Right renal pelvis (tissue), 4 donors: ENCODE measurements at places on chromosomes 12 and 14.
A peak's percentile ranks its signal among the peaks of the same experiment; 100 is the strongest.

DNA sequence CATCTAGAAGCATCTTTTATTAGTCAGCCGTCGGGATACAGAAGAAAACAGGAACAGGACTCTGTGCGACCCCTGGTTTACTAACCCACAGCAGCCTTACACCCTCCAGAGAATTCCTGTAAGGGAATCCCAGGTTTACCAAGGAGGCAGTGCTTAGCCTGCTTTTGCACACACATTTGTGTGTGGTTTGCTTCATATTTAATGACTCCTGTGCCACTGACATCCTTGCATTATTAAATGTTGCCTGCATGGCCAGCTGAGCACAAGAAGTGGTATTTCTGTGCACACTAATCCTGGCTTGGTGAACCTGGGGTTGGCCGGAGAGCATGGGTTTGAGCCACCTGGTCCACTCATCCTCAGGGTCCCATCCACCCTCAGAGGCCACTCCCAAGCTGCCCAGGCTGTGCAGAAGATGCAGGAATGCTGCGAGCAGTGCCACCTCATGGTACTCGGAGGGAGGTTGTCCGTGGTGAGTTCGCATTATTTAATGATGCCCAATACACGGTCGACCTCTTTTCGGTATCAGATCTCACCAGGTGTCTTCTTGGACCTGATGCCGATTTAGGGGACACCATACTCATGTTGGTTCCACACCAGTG lies 152.4 kb upstream of the RTL1 start:
- no peak for DNase-seq

DNA sequence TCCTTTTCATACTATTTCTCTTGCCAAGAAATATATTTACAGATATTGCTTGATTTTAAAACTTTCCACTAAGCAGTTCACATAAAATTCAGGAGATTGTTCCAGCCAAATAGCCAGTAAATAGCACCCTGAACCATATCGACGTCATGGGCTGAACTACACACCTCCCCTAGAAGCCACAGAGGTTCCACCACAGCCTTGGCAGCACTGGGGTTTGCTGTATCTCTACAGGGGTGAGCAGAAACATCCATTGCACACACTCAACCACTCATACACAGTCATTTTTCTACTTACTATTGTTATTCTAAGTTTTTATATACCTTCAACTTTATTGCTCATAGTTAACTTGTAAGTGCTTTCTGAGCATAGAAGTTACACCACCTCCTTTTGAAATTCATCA lies 8.1 kb upstream of the EIF2S3B start:
- DNase-seq, result no peak

DNA sequence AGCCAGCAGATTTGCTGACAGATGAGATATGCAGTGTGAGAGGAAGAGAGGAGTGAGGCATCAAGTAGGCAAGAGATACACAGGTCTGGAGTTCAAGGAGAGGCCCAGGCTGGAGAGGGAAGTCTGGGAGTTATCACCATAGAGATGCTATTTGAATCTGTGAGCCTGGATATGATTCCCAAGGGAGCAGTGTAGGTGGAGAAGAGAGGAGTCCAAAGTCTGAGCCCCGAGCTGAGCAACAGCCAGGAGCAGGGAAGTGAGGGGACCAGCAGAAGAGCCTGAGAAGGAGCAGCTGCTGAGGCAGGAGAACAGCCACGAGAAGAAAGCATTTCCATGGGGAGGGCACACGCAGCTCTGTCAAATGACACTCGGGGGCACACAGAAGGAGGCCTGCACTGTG lies 20.2 kb upstream of the NXPH4 start:
- no peak for DNase-seq

- no peak for DNase-seq
These were observed 4.5 kb downstream of the USP30 start for GRCh38 chr12:109056891-109057290.

DNA sequence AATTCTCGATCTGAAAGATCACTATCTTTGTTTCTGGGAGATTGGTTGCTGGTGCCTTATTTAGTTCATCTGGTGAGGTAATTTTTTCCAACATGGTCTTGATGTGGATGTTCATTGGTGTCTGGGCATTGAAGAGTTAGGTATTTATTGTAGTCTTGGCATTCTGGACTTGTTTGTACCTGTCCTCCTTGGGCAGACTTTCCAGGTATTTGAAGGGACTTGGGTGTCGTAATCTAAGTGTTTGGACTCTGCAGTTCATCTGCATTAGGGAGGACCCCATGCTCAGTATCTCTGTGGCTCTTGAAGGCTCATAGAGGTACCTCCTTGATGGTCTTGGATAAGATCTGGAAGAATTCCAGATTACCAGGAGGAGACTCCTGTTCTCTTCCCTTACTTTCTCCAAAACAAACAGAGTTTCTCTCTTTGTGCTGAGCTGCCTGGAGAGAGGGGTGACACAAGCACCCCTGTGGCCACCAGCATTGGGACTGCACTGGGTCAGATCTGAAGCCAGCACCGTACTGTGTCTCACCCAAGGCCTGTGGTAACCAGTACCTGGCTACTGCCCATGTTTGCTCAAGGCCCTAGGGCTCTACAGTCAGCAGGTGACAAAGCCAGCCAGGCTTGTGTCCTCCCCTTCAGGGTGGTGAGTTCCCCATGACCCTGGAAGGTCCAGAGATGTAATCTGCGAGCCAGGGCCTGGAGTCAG lies 5.3 kb downstream of the A2ML1 start:
- DNase-seq, result no peak

- no peak for DNase-seq
These were observed 1.5 kb downstream of the PTMS start for GRCh38 chr12:6767353-6768319.

DNA sequence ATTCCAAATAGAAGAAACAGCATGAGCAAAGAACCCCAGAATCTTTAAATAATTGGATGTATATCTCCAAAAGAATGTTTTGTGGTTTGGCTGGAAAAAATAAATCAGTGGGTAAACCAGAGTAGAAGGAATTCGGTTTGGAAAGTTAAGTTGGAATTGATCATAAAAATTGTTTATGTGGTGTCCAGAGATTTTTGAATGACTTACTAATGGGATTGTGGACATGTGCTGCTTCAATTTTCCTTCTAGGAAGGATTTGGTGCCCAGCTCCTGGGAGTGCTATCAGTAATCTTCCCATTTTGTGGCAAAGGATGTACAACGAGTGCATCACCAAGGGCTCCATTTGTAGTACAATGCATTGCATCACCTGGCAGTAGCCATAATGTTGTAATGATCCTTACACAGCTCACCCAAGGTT lies 224.8 kb downstream of the SLC16A7 start:
- DNase-seq, result no peak

DNA sequence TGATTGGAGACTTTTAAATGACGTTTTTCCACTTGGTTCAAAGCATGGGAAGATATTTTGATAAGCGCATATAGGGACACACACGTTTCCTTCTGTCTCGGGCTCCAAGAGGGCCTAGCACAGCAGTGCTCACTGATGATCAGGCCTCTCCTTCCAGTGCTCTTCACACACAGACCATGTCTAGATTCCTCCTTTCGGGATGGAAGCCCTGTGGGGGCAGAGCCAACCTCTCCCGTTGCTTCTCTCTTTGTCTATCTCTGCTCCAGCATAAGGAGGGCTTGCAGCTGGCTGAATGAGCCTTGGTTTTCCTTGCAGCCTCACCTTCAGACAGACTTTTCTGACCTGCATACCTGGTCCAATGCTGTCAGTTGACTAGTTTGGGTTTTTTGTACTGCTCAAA lies 22.3 kb downstream of the GPRC5D start:
- no peak for DNase-seq

DNA sequence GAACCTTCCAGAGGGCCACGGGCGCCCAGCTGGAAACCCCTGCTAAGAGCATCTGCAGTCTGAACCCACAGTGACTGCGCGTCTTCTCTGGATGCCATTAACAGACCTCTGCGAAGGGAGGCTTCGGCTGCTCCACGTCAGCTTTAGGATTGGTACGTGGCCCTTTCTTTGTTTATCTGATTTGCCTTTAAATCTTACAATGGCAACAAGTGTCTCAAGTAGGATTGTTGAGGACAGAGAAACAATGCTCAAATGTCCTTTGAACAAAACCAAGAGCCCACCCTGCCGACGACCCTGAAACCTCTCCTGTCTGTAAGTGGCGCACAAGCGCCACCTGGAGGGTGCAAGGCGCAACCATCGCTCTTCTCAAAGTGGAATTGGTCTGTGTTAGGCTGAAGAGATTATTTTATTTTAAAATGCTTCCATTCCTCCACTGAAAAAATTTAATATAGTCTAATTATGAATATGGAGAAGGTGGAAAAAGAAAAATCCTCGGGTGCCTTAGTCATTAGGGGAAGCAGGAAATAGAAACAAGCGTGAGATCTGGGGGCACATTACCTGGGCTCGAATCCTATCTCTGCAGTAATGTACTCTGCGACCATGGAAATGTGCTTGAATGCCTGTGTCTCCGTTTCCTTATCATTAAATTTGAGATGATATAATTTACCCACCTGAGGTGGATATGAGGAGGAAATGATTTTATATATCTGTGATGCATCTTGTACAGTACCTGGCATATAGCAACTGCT lies 82.6 kb upstream of the PTPRB start:
- DNase-seq, result peak; percentile 52

GRCh38 chr12:113320401-113320800 lies 14.5 kb downstream of the SLC8B1 start:
- no peak for DNase-seq

DNA sequence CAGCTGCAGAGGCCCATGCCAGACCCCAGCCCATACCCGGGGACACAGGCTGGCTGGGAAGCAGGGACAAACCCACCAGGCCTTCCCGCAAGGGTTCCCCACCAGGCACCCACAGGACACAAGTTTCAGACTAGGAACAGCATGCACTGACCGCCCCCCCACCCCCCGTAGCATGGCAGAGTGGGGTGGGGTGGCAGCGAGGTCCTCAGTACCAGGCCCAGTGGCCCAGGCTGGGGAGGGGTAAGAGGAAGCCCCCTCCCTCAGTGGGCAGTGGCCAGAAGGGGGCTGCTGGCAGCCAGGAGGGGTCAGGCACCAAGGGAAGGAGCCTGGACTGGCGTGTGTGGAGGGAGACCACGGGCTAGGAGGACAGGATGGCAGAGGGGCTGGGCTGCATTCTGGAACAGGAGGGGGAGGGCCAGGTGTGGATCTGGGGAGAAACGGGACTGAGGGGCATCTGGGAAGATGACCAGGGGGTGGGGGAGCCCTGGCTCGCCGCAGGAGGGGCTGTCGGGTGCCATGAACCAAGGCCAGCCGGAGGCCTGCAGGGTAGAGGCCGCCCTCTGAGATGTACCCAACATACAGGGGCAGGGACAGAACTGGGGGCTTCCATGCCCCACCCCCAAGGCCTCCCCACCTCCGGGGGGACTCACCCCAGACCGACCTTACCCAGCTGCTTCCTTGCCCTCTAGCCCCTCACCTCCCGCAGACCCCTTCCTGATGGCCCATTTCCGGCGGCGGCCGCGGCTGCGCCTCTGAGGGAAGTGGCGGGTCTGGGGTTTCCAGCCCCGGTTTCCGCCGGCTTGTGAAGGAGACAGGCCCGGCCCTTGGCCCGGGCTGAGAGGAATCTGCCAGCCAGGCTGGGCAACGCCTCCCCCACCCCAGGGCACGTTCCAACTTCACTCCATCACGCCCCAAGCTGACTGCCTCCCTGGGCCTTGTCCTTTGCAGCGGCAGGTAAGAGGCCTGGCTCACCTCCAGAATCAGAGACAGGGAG lies 5.6 kb upstream of the JAG2 start:
- DNase-seq, result no peak

DNA sequence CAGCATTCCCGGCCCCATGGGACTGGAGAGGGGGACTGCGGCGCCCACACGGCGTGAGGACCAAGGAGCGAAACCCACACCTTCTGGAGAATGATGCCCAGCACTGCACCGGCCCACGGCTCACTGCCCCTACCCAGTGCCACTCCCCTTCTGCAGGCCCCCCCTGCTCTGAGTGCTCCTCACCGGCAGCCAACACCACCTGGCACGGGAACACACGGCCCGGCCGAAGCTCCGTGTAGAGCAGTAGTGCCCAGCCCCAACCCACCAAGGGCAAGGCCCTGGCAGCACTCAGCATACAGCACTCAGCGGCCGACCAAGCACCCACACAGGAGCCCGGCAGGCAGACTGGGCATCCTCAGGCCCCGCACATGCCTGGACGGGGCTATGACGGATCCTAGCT lies 13.4 kb downstream of the BTBD6 start:
- DNase-seq, result no peak
